ENCODE measurements at places on chromosomes 3 and 15. TPM values are rescaled to one million over a fixed set of nuclear protein-coding genes. Genes with fewer than 3 reads are reported as not detected.

CIAO2A gene
- total RNA-seq: 68.7 TPM

PTH1R gene
- not detected for total RNA-seq

VIPR1 gene
- total RNA-seq: 5.4 TPM

- no peak for DNase-seq
Measured at GRCh38 chr3:129749692-129750091, 143.2 kb upstream of the PLXND1 start.

GRCh38 chr15:33503681-33504080 lies 192.9 kb downstream of the RYR3 start:
- no peak for DNase-seq

GRCh38 chr15:101366853-101367252 lies 71.8 kb upstream of the SNRPA1 start:
- DNase-seq: no peak

GRCh38 chr3:148510116-148510515 lies 187.6 kb upstream of the AGTR1 start:
- no peak for DNase-seq
